ENCODE measurements at places on chromosomes 13 and 19.

- no peak for DNase-seq
Measured at GRCh38 chr13:93233997-93234416, 7.4 kb downstream of the GPC6 start.

GRCh38 chr13:42331009-42331408, 59.1 kb downstream of the AKAP11 start:
- DNase-seq: no peak

GRCh38 chr19:12695997-12696365, 450 bp downstream of the FBXW9 start:
- no peak for DNase-seq

GRCh38 chr19:39871886-39872866, 26.0 kb upstream of the FBL start:
- no peak for DNase-seq

DNA sequence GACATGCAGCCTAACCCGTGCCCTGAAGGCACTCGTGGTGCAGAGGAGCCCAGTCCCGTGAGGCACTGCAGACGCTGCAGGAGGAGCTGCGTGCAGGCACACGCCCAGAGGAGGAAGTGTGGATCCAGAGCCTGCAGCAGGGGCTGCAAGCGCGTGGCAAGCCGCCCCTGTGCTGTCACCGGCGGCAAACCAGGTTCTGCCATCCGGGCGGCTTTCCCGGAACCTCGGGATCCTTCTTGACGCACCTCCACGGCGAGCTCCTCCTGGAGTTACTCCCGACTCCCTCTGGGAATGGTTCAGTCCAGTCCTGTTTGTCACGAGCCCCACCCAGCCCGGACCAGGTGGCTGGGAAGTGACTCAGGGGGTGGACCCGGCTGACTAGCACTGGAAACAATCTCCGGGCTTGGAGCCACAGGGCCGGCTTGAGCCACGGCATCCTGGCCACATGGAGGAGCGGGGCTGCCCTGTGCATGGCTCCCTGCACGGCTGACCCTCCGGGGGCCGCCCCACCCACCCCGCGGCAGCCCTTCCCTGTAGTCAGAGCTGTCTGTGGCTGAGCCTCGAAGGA, 10.2 kb downstream of the DPP9 start:
- no peak for DNase-seq

- no peak for DNase-seq
Measured at GRCh38 chr13:52447815-52448552, 2.5 kb downstream of the VPS36 start.

DNA sequence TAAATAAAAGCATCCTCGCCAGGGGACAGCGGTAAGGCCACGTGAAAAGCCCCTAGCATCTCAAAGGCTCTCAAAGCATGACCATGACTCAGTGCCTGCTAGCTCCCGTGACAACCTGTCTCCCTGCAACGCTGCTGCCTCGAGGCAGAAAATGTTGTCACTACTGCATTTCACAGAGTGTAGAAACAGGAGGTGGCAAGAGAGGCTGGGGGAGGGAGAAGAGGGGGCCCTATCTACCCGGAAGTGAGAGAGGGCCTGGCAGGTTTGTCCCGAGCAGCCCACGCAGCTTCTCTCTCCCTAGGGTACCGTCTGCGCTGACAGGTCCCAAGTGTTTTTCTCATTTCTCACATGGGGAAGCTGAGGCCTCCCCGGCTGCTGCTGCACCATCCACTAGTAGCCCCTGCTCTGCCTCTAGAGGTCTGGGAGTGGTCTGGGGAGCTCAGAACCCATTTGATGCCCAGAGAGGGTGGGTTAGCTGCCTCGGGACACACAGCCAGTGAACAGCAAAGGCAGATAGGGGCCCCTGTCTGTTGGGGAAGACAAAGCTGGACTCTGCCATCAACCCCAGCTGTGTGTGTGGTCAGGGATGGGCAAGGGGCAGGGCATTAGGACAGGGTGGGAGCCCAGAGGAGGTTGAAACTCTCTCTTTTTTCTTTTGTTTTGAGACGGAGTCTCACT, 3.7 kb downstream of the TINCR start:
- DNase-seq: no peak

DNA sequence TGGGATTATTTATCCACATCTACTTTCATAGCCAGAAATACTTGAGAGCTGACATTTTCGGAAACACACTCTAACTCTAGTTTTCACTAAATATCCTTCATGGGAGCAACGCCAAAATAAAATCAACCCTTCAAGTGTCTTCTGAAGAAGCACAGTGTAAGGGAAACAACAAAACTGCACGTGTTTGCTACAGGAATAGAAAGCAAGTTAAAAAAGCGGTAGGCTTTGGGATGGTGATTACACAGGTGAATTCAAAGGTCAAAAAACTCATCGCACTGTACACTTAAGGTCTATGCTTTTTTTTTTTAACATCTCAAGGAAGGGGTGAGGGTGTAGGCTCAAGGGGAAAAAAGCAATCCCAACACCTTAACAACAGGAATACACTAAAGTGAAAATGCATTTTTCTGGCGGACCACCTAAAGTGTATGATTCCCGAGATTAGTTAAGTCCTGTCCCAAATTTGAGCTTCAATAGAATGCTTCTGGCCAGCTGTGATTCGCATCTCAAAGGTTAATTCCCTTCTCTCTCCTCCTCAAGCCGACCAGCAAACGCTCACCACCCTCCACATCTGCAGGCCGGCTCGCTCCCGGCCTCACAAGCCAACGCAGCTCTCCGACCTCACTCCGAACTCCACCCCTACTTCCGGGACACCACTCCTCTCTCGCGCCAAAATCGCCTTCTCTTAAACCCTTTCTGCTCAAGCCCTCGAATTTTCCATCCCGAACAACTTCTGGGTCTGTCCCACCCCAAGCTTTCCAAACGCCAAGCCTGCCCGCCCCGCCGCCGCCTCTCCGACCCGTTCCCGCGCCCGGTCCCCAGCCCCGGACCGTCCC, 1.1 kb downstream of the ARGLU1 start:
- DNase-seq: peak; percentile 66

GRCh38 chr13:21046203-21046602, 15.2 kb downstream of the LATS2 start:
- no peak for DNase-seq

DNA sequence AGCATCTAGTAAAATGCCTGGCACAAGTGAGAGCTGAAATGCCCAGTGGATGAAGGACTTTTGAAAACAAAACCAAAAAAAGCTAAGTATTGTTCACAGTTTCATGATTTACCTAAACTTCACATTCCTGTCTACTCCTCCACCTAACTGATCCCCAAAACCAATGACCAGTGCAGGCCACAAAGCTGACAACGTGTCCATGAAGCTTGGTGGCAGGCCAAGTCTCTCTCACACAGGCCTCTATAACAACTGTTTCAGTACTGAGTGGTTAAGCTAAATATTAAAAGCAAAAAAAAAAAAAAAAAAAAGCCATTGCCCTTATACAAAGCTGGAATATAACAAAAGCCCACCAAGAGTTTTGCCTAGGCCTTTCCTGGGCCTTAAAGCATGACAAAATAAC, 36.4 kb downstream of the STK24 start:
- DNase-seq: no peak

GRCh38 chr19:38142176-38143035, 81.6 kb downstream of the DPF1 start:
- DNase-seq: peak; percentile 86

- no peak for DNase-seq
Measured at GRCh38 chr13:97125810-97126738, 96.1 kb upstream of the MBNL2 start.

GRCh38 chr13:34230271-34230670, 412.3 kb downstream of the RFC3 start:
- no peak for DNase-seq

GRCh38 chr13:35498231-35498630, 21.7 kb upstream of the MAB21L1 start:
- no peak for DNase-seq

DNA sequence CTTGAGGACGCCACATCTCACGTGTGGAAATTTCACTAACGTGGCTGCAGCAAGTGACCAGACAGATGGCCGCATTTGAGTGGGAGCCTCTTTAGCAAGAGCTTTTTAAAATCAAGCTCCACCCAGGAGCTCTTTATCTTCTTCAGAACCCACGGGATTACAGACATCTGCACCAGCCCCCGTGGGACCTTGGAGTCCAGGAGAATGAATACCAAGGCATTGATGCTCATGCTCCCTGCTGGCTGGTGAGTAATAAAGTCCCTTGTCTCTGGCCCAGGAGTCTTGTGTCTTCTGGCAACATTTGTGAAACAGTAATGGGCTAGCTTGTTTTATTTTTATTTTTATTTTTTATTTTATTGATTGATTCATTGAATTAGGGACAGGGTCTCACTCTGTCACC, 64.4 kb downstream of the TRPM4 start:
- no peak for DNase-seq

GRCh38 chr19:40225440-40226305, 816 bp downstream of the CCNP start:
- DNase-seq: no peak

GRCh38 chr13:46354156-46355087, 32.6 kb downstream of the RUBCNL start:
- DNase-seq: no peak

DNA sequence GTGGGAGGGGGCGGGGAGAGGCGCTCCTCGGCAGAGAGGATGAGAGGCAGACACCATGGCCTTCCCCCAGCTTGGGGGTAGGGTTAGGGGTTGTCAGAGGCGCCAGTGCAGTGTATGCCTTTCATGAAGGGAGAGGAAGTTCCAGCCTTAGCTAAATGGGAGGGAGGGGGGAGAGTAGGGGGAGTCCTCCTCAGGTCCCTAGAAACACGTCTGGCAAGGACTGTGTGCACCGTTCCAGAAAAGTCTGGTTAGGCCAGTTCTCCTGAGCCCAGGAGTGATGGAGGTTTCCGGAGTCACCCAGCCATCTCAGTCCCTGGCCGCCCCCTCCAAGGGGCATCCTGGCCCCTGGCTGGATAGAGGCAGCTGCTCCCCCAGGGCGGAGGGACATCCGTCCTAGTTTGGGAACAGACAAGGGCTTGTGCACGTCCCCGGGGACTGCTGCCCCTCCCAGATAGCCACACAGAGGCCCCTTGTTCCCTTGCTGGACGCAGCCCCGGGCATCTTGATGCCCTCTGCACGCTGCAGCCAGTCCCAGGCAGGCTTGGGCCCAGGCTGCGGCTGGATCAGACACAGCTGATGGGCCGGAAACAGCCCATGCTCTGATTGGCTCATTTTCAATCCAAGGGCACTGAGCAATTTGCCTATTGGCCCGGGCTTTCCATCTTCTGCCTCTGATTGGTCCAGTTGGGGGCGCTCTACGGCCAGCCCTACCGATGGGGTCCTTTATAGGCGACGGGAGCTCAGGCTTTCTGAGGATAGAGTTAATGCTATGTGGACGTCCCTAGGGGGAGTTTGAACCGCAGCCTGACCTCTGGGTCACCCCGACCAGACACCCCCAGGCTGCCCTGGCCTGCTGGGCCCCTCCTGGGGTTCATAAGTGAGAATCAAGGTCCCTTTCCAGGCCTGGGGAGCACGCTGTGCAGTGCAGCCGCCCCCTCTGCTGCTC, 3.8 kb downstream of the S1PR2 start:
- peak; percentile 97 for DNase-seq

DNA sequence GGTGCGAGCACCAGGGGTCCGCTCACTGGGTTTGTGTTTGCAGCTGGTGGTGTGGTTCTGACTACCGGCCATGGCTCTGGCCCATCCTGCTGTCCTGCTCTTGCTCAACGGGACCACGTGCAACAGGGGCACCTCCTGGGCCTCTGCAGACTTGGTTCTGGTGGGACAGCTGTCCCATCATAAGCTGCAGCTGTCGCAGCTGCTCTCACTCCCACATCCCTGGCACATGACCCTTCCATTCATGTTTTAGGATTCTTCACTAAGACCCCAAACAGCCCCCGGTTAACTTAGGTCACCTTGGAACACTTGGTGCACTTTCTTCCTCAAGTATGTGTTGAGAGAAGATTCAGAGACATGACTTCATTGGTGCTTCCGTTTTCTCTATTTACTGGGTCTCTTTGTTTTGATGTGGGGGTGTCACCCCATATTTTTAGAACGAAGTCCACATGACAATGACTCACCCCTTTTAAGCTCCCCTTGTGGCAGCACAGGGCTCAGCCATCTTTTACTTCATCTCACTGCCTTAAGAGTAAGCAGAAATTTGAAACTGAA, 68.4 kb upstream of the ARHGEF7 start:
- DNase-seq: no peak

DNA sequence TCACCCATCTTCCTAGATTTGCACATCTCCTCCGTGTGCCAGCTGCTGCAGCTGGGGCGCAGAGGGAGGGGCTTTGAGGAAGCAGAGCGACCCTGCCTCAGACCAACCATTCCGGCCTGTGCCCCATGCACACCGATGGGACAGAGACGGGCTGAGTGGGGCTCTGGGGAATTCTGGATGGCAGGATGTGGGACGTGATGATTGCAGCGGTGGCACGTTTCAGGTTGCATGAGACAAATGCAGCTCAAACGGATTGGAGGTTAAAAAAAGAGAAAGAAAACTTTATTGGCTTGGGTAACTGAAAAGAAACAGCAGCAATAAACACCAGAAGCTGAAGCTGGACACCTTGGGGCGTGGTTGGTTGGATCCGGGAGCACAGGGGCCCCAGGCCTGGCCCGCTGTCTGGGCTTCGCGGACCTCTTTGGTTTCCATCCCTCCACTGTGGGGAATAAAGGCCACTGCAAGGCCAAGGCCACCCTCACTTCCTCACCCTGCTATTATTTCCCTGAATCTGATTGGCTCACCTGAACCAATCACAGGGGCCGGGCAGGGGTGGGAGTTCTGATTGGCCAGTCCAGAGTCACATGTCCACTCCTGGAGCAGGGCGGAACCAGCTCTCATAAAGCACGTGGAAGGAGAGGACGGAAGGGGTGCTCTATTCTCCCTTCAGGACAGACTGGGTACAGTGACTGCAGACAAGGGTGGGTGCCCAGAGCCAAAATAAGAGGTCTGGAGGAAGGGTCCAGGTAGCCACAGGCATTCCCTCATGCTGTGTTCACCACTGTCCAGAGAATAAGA, 6.1 kb upstream of the ZNF787 start:
- no peak for DNase-seq

DNA sequence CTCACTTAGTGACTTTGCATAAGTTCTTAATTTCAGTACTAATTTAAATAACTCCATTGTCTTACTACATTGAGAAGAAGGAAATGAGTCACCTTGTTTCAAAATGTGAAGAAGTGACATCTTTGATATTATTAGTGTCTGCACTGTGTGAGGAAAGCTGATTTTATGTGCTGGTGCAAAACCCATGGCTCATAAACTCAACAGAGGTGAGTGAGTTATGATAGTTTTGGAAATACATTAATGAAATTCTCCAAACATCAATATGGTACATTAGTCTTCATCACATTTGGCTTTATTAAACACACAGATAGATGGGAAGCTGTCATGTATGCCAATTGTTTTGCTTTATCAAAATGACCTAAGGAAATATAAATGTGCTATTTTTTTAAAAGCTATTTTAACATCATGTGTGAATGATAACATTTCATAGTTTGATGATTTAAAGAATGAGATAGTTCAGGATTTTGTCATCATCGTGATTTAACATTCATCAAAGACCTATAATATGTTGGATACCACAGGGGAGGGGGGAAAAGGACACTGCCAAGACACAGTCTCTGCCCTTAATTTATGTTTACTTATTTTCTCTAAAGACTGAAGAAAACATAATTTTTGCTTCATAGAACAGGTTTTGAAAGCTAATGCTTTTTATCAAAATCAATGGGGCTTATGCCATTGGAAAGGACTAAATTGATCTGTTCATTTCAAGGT, 902.3 kb upstream of the SLITRK1 start:
- DNase-seq: no peak

GRCh38 chr13:42478531-42479156, 95.3 kb upstream of the TNFSF11 start:
- no peak for DNase-seq

GRCh38 chr13:44437356-44438233, 64.0 kb downstream of the SERP2 start:
- DNase-seq: no peak
